ENCODE measurements at places on chromosomes 1 and 21.
A peak's percentile ranks its signal among the peaks of the same experiment; 100 is the strongest.

- no peak overlapping the region for H3K27ac ChIP-seq
- no peaks in the 10 kb centered on the region for H3K36me3 ChIP-seq
- no peak for DNase-seq
- H3K4me1 ChIP-seq, result no peaks in the 10 kb centered on the region
- no peak overlapping the region for H3K4me3 ChIP-seq
- H3K27me3 ChIP-seq, result no peaks in the 10 kb centered on the region
Measured at GRCh38 chr21:15893902-15894301, 164.1 kb downstream of the USP25 start.

DNA sequence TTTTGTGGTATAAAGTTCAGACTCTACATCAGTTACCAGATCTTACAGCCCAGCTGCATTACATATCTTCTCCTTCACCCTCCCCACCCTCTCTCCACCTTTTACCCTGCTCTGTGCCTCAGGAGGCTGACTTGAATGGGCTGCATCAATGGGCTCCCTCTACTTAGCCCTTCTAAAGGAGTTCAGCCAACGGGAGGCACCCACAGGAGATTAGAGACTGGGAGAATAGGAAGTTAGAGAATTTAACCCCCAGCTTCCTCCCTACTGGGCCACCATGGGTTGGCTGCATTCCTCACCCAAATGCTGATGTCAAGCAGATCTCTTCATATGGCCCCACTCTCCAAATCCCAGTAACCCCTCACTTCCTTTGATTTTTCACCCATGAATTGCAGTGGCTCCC lies 17.1 kb upstream of the DUSP23 start:
- H3K27me3 ChIP-seq, result peaks cover 4% of the 10 kb centered on the region
- no peak overlapping the region for H3K4me3 ChIP-seq
- H3K36me3 ChIP-seq, result no peaks in the 10 kb centered on the region
- H3K27ac ChIP-seq, result no peak overlapping the region

- no peak overlapping the region for H3K27ac ChIP-seq
- DNase-seq, result no peak
- peaks cover 6% of the 10 kb centered on the region for H3K4me1 ChIP-seq
- no peaks in the 10 kb centered on the region for H3K36me3 ChIP-seq
- peaks cover 37% of the 10 kb centered on the region for H3K27me3 ChIP-seq
- H3K4me3 ChIP-seq, result no peak overlapping the region
Measured at GRCh38 chr1:226485192-226485591, 63.4 kb upstream of the STUM start.

DNA sequence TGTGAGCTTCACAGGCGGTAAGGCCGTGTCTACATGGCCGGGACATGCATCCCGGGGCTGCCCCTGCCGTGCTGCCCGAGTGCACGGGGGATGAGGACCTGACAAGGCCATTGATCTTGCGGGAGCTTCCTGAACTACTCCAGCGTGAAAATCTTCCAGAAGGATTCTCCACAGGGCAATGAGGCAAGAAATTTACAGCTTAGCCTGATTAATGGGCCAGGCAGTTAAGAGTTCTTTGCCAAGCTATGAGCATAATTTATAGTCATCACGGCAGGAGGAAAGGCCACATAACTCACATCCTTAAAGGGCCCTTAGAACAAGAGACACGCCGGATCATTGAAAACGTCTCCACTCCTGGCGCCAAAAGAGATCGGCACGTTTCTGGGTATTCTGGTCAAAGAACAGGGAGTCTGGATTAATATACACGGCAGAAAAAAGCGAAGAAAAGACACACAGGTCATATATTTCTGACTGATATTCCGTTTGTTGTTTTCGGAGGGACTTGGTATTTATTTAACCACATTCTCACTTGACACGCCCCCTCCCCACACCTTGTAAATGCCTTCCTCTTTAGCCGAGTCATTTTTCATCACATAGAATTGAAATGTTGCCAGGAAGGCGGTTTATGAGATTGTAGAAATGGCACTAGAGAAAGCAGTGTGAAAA lies 180.5 kb downstream of the DYRK1A start:
- no peak for DNase-seq
- H3K4me1 ChIP-seq, result peaks cover 4% of the 10 kb centered on the region
- H3K27me3 ChIP-seq, result peaks cover 18% of the 10 kb centered on the region
- no peak overlapping the region for H3K27ac ChIP-seq

GRCh38 chr1:93659822-93660503 lies 21.7 kb downstream of the BCAR3 start:
- H3K36me3 ChIP-seq, result no peaks in the 10 kb centered on the region
- peaks cover 9% of the 10 kb centered on the region for H3K27me3 ChIP-seq
- H3K27ac ChIP-seq, result no peak overlapping the region

- peaks cover 30% of the 10 kb centered on the region for H3K36me3 ChIP-seq
- peak; percentile 30 for DNase-seq
- H3K27me3 ChIP-seq, result no peaks in the 10 kb centered on the region
- peak overlapping the region; percentile 48 for H3K4me3 ChIP-seq
- peaks cover 62% of the 10 kb centered on the region for H3K4me1 ChIP-seq
Measured at GRCh38 chr1:204461331-204462228, 33.0 kb downstream of the PIK3C2B start.

All from activated CD8-positive, alpha-beta T cell treated with anti-CD3 and anti-CD28 coated beads, Interleukin-2, amount 10 ng/mL, durations not matched to agents 7 days and 5 days (primary cell).